Caco-2 (cell line): ENCODE measurements at places on chromosomes 3 and 15. TPM values are rescaled to one million over a fixed set of nuclear protein-coding genes. Genes with fewer than 3 reads are reported as not detected.
A peak's percentile ranks its signal among the peaks of the same experiment; 100 is the strongest.

- DNase-seq, result no peak
Measured at GRCh38 chr3:33663042-33663441, 55.0 kb downstream of the CLASP2 start.

The KY gene
- total RNA-seq, result not detected in 2 replicates

GRCh38 chr3:137970914-137971831 is 38.8 kb upstream of the CLDN18 start:
- DNase-seq, result peak; percentile 80

DNA sequence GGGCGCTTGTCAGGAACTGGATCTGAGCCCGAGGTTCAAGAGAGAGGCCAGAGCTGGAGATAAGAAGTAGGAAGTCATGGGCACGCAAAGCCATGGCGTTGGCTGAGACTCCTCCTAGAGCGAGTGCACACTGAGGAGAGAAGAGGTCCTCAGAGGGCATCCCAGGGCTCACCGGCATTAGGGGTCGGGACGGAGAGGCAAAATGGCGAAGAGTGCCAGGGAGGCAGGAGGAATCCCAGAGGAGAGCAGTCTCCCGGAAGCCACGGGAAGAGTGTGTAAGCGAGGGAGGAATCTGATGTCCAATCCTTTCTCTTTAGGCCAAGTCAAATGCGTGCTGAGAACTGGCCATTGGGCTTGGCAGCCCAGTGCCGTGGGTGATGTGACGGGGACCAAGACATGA is 24.0 kb downstream of the EFCC1 start:
- no peak for DNase-seq

DNA sequence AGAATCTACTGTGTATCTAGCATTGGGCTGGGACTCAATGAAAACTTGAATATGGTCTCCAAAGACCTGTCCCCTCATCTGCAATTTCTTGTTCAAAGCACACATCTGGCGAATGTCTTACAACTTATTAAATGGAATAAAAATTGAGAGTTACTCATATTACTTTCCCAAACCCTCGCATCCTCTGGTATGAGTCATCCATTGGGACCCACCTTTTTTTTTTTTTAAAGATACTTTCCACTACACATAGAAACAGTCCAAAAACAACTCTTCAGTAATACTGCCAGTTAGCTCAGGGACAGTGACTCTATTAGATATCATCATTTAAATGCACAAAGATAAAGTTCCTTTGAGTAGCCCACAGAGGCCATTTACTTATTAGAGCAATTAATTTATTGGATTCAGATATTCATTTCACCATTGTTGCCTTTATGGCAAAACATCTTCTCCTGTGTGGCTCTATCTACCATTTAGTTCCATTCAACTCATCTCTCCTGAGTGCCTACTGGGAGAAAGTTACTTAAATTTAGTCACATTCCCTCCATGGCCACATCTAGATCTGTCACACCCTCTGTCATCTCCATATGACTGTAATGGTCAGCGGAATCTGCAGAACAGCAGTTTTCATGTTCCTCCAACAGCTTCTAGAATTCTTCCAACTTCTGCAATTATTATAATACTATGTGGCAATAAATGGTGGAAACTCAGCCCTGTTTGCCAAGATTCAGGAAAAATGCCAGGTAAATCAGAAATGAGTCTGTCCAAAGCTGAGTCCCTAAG is 77.9 kb upstream of the ARHGEF3 start:
- no peak for DNase-seq

DNA sequence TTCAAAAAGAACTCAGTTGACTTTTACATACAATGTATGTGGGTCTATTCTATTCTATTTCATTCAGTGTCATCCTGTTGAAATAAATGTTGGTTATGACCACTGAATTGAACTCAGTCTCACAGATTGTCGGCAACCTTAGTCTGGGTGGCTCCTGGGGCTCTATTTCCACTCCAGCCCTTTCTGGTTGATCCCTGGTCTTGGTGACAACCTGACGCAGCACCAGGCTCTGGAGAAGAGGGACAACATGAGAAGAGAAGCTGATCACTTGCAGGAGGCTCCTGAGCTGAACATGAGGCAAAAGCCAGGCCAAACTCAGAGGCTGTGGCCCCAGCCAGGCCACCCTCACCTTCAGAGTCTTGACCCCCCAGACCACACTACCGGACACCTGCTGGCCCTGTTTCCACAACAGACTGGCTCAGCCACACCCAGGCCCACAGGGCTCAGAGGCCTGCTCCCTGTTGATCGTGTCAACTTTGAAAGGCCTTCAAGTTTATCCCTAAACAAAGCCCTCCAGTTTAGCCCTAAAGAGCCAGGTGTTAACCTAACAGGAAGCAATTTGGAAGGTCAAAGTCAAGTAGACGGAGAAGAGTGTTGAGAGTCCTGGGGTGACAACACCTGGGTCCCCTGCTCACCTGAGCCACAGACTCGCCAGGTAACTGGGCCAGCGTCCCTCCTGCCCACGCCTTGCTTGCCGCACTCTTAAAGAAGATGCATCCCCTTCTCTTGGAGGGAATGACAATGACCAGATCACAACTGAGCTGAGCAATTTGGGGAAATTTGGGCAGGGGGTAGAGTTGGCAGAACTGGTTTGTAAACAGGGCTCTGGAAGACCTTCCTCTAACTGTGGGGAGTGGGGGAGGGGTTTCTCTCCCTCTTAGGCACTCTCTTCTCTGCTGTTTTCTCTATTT is 15.4 kb upstream of the MUC20 start:
- DNase-seq, result peak; percentile 37

- DNase-seq, result no peak
Measured at GRCh38 chr3:98784666-98785600, 21.8 kb downstream of the ST3GAL6 start.

DNA sequence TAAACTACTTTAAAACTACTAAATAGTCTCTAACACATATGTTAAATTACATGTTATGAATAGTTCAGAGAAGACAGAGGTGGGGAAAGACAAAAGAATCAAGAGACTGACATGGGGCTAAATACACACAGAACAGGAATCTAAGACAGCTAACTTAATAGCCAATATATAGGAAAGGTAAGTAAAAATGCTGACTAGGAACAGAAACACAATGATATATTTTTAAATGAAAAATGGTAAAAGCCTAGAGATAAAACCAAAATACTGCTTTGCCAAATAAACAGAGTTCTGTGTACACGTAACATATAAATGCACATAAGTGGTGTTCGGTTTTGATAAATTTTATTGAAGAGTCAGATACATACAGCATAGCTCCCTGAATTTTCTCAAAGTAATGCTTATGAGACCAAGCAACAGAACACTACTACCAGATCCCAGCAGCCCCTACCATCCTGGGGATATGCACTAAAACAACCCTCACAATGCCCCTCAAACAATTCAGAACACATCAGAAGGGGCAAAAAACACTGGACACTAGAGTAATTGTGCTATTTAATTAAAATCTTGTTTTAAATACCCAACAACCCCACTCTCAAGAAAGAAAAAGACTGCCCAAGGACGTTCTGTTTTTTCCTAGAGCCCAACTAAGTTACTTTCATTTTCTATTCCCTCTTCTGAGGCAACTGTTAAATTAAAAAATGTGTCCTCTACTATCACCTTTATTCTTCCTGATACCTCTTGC is 121.1 kb downstream of the ADAM10 start:
- DNase-seq, result no peak

The SLC28A1 gene
- not detected in 2 replicates for total RNA-seq

GRCh38 chr3:194767446-194768207 is 81.9 kb downstream of the FAM43A start:
- no peak for DNase-seq

GRCh38 chr3:8854656-8855055 is 85.2 kb upstream of the OXTR start:
- DNase-seq, result no peak

The ELL3 gene
- 0.18 TPM in 1 of 2 replicates, not detected in the other for total RNA-seq

The ACTC1 gene
- total RNA-seq, result not detected in 2 replicates

- DNase-seq, result no peak
Measured at GRCh38 chr3:33915796-33916546, 117.5 kb downstream of the PDCD6IP start.

DNA sequence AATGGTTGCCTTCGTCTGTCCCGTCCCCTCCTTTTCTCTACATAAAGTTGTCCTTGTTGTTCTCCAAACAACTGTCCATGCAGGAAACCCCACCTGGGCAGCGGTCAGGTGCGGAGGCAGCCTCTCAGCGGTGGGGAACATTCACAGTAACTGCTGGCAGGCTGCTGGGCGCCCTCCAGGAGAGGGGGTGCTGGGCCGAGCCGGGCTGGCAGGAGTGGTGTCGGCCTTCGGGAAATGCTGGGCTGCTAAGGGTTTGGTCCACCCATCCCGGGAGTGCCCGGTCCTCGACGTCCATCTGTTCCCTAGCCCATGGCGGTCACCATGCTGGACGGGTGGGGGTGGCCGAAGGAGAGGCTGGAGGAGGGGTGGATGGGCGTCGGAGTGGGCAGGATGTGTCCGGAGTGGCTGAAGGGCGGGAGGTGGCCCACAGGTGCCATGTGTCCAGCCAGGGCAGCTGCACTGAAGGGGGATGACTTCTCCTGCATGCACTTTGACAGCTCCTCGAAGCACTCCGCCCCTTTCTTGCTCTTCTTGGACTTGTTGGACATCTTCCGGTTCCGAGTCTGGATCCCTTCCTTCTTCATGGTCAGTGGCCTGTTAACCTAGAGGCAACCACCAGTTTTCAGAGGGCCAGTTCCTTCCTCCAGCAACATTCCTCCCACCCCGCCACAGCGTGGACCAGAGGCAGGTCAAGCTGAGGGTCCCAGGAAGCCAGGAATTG is 12.1 kb downstream of the GATA2 start:
- no peak for DNase-seq

The CDHR4 gene
- not detected in 2 replicates for total RNA-seq

The GTF2E1 gene
- total RNA-seq, result 23.7 and 30.6 TPM in 2 replicates

The MAPKBP1 gene
- total RNA-seq, result 16.2 and 23.0 TPM in 2 replicates
